ENCODE measurements at places on chromosomes 6 and 20.

DNA sequence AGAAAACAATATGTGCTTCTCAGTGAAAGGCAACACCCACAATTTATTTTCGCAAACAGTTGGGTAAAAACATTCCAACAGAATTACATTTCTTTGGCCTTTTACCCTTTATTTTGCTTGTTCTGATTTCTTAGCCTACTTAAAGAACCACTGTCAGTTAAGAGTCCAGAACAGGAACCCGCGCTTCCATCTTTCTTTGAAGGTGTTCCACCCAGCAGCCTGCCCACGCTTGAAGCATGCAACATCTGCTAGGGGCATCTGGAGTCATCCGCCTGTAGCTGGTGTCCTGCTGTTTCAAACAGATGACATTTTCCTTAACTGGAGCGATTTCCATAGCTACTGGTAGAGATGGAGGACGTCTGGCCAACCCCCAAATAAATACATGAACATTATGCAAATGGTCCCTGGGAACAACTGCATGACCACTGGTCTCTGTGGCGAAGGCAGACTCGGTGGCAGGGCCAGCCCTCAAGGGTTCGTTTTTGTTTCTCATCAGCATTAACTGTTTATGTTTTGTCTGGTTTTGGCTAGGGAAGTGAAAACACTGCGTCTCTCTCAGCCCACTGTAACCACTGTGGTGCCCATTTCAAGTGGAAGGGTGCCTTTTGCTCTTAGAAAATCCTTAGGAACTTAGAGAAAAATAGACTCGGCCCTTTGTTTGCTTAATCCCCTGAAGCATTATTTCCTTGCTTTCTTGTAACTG, 51.6 kb downstream of the LAMA4 start:
- ATAC-seq: no peak

DNA sequence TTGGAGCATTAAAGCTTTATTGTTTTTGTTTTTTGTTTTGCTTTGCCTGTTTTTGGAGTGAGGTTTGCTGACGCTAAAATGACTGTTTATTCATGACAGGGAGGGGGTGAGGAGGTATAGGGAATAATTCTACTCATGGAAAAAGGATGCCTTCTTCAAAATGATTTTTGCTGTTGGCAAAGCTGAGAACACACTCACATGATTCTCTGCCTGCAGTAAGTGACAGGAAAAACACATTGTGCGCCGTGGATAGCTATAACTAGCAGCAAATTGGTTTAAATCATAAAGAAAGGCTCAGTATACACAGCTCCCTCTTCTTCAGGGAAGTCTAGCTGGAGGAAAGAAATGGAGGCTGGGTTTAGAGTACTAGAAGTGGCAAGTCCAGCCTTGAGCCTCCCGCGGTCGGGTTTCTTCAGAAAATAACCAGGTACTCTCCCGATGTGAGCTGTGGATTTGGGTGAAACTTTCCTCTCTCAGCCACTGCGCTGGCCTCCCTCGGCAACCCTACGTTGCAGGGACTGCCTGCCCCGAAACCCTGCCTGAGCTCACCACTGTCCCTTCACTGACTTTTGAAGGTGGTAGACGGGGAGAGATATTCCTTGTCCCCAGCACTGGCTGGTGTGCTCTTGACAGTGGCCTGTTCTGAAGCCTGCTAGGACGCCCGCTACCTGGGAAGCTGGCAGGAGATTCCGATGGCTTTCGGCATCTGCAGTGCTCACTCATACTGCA, 278.2 kb downstream of the NRN1 start:
- ATAC-seq: no peak

- peak; percentile 12 for ATAC-seq
Observed at GRCh38 chr6:16228709-16229665, 9.4 kb upstream of the GMPR start.

- no peak for ATAC-seq
Observed at GRCh38 chr20:58816051-58816450, 34.7 kb downstream of the GNAS-AS1 start.

DNA sequence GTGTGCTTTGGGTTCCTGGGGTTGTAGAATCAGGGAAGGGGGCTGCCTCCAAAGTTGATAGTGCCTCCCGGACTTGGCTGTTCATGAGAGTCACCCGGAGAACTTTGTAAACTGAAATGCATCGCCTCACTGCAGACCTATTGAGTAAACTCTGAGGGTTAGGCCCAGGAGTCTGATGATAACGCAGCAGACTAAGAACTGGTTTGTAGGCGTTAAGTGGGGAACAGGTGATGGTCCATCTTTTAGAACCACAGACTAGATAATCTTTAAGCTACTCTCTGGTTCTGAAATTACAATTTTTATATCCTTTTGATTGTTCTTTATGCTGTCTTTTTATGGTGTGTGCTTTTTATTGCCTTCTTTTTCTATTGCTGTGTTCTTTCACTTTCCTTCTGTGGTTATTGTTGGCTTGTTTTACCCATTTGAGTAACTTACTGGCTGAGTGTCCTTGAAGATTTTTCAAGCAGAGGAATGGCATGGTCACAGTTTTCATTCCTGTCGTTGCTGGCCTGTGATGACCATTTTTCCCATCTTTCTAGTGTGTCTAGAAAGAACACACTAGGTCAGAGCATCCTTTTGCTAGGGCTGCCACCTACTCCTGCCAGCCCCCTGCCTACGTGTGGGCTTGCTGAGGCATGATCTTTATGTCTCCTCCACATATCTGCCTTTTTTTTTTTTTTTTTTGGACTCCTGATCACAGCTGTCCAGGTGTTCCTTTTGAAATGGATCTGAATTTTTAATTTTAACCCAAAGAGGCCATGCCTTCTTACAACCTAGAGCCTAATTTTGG, 30.9 kb downstream of the LRRC1 start:
- ATAC-seq: no peak

- ATAC-seq: no peak
Observed at GRCh38 chr6:105005451-105005850, 48.5 kb downstream of the LIN28B start.

DNA sequence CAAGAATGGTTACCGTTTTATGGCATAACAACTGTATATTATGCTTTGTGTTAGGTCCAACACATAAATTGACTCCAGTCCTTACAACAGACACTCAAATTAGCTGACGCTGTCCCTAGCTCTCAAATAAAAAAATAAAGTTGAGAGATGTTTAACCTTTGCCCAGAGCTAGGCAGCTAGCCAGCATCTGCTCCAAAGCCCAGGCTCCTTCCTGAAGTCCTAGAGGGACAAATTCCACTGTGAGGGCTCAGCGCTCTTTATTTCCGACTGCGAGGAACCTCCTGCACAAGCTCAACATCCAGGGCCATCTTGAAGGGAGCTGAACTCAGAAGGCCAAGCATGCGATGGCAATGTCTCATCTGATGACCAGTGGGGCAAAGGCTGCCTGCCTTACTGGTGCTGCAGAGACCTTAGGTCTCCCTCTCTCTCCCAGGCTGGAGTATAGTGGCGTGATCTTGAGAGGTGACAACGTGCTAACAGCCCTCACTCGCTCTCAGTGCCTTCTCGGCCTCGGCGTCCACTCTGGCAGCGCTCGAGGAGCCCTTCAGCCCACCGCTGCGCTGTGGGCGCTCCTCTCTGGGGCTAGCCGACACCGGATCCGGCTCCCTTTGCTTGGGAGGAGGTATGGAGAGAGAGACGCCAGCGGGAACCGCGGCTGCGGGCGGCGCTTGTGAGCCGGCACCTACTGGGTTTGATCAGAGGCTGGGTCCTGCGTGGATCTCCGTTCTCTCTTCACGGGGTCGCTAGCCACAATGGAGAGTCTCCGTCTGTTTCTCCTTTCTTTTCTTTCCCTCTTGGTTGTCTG, 24.7 kb upstream of the GFOD1 start:
- no peak for ATAC-seq

DNA sequence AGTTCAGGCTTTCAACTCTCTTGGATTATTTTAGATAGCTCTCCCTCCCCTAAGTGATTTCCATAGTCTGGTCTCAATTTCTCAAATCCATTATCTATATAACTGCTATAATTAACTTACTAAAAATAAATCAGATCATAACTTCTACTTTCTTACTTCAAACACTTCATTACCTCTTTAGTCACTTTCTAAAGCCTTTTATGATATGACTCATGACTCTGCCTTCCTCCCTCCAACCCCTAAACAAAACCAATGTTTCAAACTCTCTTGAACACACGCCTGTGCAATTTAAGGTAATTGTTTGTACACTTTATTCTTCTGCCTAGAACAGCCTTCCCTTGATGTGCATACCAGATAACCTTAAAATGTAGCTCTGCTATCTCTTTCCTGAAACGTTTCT, 100.5 kb downstream of the LMBRD1 start:
- ATAC-seq: no peak

DNA sequence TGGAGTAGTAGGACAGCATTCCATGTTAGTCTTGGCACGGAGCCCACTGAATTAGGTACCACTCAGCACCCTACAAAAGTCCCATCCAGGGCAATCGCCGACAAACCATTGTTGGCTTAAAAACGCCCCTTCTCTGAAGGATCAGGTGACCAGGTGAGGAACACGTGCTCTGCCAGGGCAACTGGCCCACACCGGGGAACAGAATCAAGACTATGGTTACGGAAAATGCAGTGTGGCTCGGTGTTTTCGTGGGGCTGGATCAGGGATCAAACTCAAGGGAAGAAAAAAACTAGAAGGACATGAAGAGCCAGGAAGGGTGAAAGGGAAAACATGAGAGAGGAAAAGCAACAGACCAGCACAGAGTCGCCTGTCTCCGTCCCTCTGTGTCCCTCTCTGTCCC, 177.8 kb upstream of the ARID1B start:
- ATAC-seq: no peak

- no peak for ATAC-seq
Observed at GRCh38 chr6:77180326-77180725, 283.0 kb downstream of the HTR1B start.

DNA sequence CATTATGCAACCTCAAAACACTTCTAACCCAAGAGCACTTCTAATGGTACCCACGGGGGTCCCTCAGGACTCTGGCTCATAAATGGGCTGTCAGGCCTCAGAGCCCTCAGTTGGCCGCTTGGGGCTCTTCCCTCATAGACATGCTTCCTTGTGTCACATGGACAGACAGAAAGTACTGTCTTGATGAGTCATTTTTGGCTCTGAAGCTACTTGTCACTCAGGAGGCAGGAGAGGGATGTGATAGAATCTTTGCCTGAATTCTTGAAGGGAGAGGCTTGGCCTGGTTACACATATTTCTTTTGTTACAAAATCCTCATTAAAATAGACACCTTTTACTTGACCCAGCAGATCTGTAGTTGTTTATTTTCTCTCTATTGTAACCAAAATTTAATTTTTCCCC, 15.1 kb upstream of the EDN1 start:
- ATAC-seq: no peak

GRCh38 chr6:136657666-136658065, 107.4 kb upstream of the MAP7 start:
- ATAC-seq: peak; percentile 65

- no peak for ATAC-seq
Observed at GRCh38 chr6:134619077-134619476, 301.2 kb upstream of the SGK1 start.

GRCh38 chr6:130825772-130826441, 1.3 kb upstream of the SMLR1 start:
- peak; percentile 45 for ATAC-seq

- ATAC-seq: no peak
Observed at GRCh38 chr6:129419324-129419723, 290.7 kb downstream of the ARHGAP18 start.

- ATAC-seq: no peak
Observed at GRCh38 chr6:149054559-149055194, 262.8 kb upstream of the TAB2 start.

GRCh38 chr6:75285283-75285639, 669 bp upstream of the TMEM30A start:
- ATAC-seq: no peak

- no peak for ATAC-seq
Observed at GRCh38 chr6:4943716-4944115, 60.1 kb downstream of the RPP40 start.

- peak; percentile 70 for ATAC-seq
Observed at GRCh38 chr6:14664621-14665315, 547.2 kb downstream of the CD83 start.

DNA sequence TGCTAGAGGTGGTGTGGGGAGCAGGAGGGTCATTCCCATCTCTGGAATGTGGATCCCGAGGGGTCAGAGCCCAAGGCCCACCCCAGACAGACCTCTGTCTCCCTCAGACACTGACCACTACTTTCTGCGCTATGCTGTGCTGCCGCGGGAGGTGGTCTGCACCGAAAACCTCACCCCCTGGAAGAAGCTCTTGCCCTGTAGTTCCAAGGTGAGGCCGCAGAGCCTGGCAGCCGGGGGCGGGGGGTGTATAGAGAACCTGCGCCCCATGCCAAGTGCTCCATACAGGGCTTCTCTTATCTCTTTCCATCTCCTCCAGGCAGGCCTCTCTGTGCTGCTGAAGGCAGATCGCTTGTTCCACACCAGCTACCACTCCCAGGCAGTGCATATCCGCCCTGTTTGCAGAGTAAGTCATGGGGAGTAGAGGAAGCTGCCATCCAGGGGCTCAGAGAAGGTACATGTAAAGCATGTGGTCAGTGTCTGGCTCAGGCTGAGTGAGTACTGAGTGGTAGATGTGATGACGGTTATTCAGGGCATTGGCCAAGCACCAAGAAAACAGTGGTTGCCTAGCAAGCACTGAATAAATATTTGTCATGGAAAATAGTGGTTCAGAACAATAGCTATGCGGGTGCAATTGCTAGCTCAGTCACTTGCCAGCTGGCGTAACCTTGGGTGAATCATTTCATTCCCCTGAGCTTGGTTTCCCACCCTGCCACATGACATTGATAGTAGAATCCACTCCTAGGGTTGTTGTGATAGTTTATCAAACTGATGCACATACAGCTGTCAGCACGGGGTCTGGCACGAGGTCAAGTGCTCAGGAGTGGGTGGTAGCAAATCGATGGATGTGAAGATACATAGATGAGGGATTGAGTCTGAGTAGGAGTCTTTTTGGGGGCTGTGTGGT, 3.5 kb downstream of the PIGT start:
- no peak for ATAC-seq

GRCh38 chr6:162638931-162639574, 88.5 kb downstream of the PRKN start:
- no peak for ATAC-seq

DNA sequence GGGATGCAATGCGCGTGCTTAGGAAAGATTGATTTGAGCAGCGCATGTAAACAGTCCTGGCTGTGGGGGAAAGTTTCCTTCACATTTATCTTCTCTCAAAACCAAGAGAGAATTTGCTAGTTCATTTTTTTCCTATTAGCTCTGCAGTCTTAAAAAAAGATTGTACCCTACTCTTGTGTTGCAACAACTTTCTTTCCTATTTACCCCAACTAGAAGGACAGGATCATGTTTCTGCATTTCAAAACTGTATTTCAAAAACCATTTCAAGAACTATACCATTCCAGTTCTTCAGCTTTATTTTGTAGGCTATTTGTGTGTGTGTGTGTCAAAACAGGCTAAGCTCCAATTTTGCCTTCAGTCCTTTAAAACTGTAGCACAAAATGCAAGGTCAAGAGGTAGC, 473.1 kb downstream of the KIF16B start:
- no peak for ATAC-seq

Measured in motor neuron (in vitro differentiated cells).